ENCODE measurements at places on chromosomes 2 and 18. TPM values are rescaled to one million over a fixed set of nuclear protein-coding genes. Genes with fewer than 3 reads are reported as not detected.

DNA sequence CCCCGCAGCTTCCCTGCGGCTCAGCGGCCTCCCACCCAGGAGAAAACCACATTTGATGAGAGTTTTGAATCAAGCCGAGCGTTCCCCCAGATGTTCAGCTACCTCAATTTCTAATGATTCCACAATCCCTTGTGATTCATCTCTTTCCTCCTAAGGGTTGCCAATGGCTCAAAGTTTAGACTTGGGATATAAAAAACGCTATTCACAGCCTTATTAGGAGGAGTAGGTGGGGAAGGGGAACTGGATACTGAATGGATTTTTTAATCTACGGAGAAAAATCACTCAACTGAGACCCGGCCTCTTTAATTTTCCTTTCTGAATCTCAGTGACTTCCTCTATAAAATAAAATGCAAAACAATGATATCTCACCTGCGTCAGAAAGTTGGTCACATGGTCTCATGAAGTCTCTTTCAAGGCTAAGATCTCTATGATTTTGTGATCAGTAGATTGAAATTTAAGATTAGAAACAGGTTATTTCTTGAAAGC is 192.6 kb upstream of the TCF4 start:
- H3K4me3 ChIP-seq = peak overlapping the region; percentile 64
- peak overlapping the region; percentile 71 for H3K27ac ChIP-seq
- H3K36me3 ChIP-seq = no peaks in the 10 kb centered on the region
- H3K4me1 ChIP-seq = peaks cover 19% of the 10 kb centered on the region

DNA sequence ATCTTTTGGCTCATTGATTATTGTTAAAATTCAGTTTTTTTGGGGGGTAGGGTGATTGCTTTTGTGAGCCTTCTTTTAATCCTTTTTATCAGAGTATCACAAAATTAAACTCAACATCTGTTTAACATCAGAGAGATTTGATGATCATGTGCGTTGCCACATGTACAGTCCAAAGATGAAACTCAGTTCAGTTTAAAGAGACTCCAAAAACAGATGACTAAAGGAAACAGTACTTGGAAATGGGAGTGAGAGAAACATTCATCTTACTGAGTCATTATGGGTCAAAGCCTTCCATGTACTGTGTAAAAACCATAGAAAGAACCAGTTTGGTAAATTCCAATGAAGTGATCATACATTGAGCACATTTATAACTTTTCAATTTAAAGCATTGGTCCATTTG is 53.0 kb downstream of the LYPD6 start:
- no peak overlapping the region for H3K27ac ChIP-seq
- no peaks in the 10 kb centered on the region for H3K27me3 ChIP-seq
- no peak overlapping the region for H3K4me3 ChIP-seq
- no peaks in the 10 kb centered on the region for H3K4me1 ChIP-seq

Gene DNAJC5G
- 0.39 TPM for total RNA-seq

GRCh38 chr18:5122272-5122671 is 74.8 kb downstream of the AKAIN1 start:
- no peak overlapping the region for H3K27ac ChIP-seq
- no peaks in the 10 kb centered on the region for H3K36me3 ChIP-seq
- no peaks in the 10 kb centered on the region for H3K27me3 ChIP-seq
- H3K4me1 ChIP-seq = no peaks in the 10 kb centered on the region
- no peak for DNase-seq
- H3K4me3 ChIP-seq = no peak overlapping the region

- peak overlapping the region; percentile 74 for H3K4me3 ChIP-seq
- H3K27me3 ChIP-seq = no peaks in the 10 kb centered on the region
- H3K27ac ChIP-seq = peak overlapping the region; percentile 80
- DNase-seq = no peak
- H3K4me1 ChIP-seq = peaks cover 9% of the 10 kb centered on the region
These were observed 751 bp downstream of the IL18R1 start for GRCh38 chr2:102356381-102356712.

GRCh38 chr18:12599543-12599942 is 58.4 kb downstream of the SPIRE1 start:
- no peak overlapping the region for H3K4me3 ChIP-seq
- H3K27ac ChIP-seq = no peak overlapping the region
- no peaks in the 10 kb centered on the region for H3K4me1 ChIP-seq
- H3K27me3 ChIP-seq = no peaks in the 10 kb centered on the region
- DNase-seq = no peak
- H3K36me3 ChIP-seq = no peaks in the 10 kb centered on the region

Measured in B cell (primary cell).